ENCODE measurements at places on chromosomes 5 and 9. TPM values are rescaled to one million over a fixed set of nuclear protein-coding genes. Genes with fewer than 3 reads are reported as not detected.

- DNase-seq: no peak
These were observed 11.5 kb downstream of the NFIB start for GRCh38 chr9:14302405-14302804.

GRCh38 chr9:105047742-105048041 is 119.7 kb upstream of the ABCA1 start:
- no peak for DNase-seq

Gene NR2F1
- 216 TPM for polyA plus RNA-seq

Gene C1QTNF2
- 0.90 TPM for polyA plus RNA-seq

GRCh38 chr5:145829708-145830361 is 5.3 kb downstream of the PRELID2 start:
- peak; percentile 24 for DNase-seq

- no peak for DNase-seq
These were observed 43.9 kb downstream of the NSA2 start for GRCh38 chr5:74810915-74811314.

Gene TRPM6
- polyA plus RNA-seq: 1.1 TPM

DNA sequence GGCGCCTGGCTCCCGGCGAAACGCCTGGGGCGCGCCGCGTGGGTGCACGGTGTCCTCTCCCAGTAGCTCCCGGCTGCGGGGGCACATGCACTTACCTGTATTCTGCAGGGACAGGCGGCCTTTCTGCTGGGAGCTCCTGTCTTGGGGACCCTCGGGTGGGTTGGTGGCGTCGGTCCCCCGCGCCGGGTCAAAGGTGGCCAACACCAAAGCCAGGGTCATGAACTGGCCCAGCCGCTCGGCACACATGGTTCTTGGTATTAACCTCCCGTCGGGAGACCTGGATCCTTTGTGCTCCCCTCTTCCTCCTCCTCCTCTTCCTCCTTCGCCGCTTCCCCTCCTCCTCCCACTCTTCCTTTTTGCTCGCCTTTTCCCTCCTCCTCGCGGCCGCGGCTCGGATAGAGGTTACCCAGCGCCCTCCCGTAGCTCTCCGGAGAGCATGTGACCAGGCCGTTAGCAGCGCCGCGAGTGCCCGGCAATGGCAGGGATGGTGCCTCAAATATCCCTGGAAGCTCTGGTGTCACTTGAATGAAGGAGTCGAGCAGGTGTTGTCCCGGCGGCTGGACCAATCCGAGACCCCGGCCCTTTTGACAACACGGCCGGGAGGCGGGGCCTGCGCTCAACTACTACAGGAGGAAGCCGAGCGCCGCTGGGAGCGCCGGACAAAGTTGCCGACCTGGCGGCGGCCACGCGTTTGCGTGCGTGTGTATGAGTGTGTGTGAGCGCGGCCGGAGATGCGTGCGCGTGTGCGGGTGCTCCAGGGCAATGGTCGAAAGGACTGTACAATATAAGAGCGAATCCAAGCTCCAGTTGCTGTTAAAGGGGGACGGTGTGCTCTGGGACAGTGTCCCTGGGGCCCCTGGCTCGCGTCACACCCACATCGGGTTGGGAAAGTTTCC is at the start of gene STC2:
Gene STC2, minus strand, starts transcription at position 467 of the 896 bp plus-strand sequence. Its CDS starts 221 bp downstream, at position 246.
- DNase-seq: no peak

- no peak for DNase-seq
These were observed 29.7 kb downstream of the ZNF462 start for GRCh38 chr9:106892632-106893031.

DNA sequence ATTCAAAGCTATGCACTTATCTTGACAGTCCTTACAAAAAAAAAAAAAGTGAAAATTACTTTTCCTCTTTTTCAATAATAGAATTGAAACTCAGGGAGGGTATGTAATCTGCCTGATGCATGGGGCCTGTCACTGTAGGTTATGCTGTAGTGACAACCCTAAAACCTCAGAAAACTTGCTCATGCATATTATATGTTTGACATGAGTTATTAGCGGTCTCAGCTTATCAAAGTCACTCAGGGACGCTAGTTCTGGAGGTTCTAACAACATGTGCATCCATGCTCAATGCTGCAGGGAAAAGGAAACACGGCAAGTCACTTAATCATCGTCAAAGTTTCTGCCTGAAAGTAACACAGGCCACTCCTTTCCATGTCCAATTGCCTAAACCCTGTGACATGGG is 78.4 kb upstream of the TMEM252 start:
- no peak for DNase-seq

Gene UBE2R2
- polyA plus RNA-seq: 69.5 TPM

Gene FCN1
- 2.8 TPM for polyA plus RNA-seq

Gene DOK3
- 4.3 TPM for polyA plus RNA-seq

GRCh38 chr5:94746731-94747124 is 128.3 kb downstream of the SLF1 start:
- DNase-seq: no peak

DNA sequence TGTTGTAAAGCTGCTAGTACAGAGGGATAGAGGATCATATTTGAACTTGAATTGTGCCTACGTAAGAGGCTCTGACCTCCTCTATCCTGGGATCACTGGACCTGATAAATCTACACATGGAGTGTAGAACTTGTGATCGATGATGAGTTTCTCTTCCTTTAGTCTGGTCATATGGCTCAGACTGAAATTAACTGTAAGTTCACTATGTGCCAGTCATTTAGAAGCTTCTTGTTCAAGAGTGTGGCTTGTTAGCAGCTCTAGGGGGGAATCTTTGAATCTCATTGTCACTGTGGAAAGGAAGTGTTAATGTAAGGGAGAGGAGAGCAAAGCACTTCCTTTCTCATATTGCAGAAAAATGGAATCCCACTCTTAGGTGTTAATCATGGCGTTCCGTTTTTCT is 12.1 kb downstream of the ZBTB34 start:
- DNase-seq: no peak

Gene DMRT2
- polyA plus RNA-seq: 3.2 TPM

Gene RIMOC1
- polyA plus RNA-seq: 32.9 TPM

Gene WNT8A
- polyA plus RNA-seq: not detected

DNA sequence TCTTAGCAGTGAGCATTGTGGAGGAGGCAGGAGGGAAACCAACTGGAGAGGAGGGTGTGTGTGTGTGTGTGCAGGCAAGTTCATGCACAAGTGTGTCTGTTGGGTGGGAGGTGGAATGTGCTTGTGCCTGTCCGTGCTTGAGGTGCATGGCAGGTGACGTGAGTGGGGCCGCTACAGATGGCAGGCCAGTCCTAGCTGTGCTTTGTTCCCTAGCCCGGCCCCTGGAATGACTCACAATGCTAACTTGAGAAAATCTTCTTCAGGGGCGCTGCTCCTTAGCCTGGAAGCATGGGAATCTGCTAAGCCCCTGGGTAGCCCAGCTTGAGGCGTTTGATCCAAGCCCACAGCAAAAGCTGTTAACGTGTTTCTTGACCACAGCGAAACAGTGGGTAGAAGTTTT is 25.0 kb upstream of the DMRT2 start:
- no peak for DNase-seq

Gene PHF19
- 32.4 TPM for polyA plus RNA-seq

- DNase-seq: no peak
These were observed 191.9 kb downstream of the C9orf50 start for GRCh38 chr9:129428864-129429577.

Gene ALDH7A1
- polyA plus RNA-seq: 165 TPM

GRCh38 chr9:112327718-112328450 is 5.5 kb downstream of the PTBP3 start:
- no peak for DNase-seq

DNA sequence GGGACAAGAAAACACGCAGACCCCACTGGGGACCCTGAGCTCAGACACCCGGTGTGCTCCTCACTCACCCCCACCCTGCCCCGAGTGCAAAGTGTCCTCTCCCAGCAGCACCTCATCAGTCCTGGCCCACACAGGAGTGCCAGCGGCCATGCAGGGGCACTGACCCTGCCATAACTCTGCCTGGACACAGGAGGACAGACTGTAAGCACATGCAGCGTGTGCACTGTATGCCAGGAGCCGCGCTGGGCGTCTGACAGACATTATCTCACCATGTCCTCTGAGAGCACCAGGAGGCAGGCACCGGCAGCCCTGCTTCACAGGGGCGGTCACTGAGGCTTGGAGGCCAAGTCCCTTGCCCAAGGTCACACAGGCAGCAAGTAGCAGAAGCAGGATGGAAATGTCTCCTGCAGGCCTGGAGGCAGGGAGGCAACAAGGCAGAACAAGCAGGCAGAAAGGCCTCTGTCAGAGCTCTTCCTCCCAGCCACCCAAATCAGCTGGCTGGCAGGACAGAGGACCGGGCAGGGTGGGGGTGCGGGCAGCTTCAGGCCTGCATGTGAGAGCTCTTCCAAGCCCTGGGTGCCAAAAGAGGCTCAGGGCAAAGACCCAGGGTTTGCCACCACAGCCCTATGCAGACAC is 8.4 kb downstream of the EEIG1 start:
- no peak for DNase-seq

DNA sequence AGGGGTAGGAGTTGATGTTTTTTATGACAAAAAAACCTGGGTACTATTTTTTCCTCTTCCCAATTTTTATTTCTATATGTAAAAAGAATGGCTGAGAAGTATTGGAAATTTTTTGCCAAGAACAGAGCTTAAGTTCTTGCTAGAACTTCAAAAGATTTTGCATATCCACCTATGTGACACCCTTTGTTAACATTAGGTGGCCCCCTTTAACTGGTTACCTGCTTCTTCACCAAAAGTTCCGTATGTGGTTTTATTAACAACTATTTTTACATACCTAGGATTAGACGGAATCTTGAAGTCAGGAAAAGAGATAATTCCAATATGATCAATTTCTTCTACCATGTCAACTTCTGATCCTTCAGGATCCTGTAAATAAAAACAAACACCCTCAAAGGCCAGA is 15.5 kb downstream of the C5 start:
- DNase-seq: no peak

Gene GPR21
- polyA plus RNA-seq: 0.49 TPM

GRCh38 chr9:2418619-2419018 is 203.0 kb upstream of the VLDLR start:
- DNase-seq: no peak

GRCh38 chr5:138506370-138507306 is 36.4 kb downstream of the ETF1 start:
- DNase-seq: no peak

Gene TMEM252
- polyA plus RNA-seq: 6.4 TPM

Gene GBA2
- polyA plus RNA-seq: 96.1 TPM

Gene STPG3
- polyA plus RNA-seq: 1.6 TPM

Gene DBH
- polyA plus RNA-seq: 0.62 TPM

Gene WDR38
- polyA plus RNA-seq: 0.37 TPM

GRCh38 chr9:98316445-98317133 is 61.1 kb upstream of the TBC1D2 start:
- DNase-seq: no peak

GRCh38 chr5:147479444-147479843 is 30.4 kb downstream of the DPYSL3 start:
- DNase-seq: no peak

Gene FAM78A
- 2.5 TPM for polyA plus RNA-seq

DNA sequence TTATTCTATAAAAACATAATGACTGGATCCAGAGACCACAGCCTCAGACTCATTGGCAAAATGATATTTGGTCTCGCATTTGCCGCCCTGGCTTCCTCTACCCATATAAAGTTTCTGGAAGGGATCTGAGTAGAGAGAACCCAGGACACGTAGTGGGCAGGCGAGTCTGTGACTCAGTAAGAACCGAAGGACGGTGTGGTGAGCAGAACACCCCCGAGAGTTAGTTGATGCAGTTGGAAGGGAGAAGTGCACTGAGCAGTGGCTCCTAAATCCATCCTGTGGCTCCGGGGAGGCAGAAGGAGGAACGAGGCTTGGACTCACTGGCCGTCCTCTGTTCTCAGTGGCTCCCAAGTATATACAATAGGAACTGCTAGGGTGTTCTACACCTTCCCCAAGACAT is 11.5 kb downstream of the SPRY4 start:
- DNase-seq: no peak

Gene KCNIP1
- 13.7 TPM for polyA plus RNA-seq

- no peak for DNase-seq
These were observed 50.0 kb upstream of the RNU6ATAC start for GRCh38 chr9:134214386-134214765.

GRCh38 chr9:120257483-120257882 is 322.5 kb downstream of the CDK5RAP2 start:
- DNase-seq: no peak

Gene NR4A3
- 0.44 TPM for polyA plus RNA-seq

DNA sequence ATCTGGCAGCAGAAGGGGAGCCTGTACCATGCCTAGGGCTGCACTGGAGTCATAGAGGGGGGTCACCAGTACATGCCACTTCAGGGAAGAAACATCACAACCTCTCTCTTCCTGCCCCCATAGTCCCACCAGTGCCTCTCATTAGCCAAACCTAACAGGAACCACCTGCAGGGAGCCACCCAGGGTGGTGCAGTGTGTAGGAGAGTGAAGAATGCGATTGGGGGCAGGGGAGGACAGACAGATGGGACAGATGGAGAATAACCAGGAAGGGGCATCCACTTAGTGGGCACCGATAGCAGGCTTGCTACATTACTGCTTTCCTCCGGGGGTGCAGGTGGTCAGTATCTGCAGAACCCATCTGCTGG is 19.2 kb downstream of the DAPK1 start:
- DNase-seq: no peak

GRCh38 chr5:97164846-97165245 is 18.2 kb downstream of the RIOK2 start:
- DNase-seq: no peak

DNA sequence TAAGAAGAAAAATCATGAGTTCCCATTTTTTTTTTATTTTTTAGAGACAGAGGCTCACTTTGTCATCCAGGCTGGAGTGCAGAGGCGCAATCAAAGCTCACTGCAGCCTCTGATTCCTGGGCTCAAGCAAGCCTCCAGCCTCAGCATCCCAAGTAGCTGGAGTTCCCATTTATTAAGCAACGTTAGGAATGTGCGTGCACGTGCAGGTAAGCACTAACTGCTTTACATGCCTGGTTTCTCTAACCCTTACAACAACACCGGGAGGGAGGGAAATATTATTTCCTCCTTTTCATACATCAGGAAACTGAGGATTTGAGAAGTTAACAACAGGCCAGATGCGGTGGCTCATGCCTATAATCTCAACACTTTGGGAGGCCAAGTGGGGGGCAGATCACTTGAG is 16.3 kb upstream of the CDC23 start:
- DNase-seq: no peak

Gene SIT1
- 0.36 TPM for polyA plus RNA-seq

GRCh38 chr5:1270933-1271914 is 23.6 kb downstream of the TERT start:
- no peak for DNase-seq

- DNase-seq: no peak
These were observed 7.4 kb downstream of the NIPBL start for GRCh38 chr5:36883894-36884462.

Gene RUSC2
- polyA plus RNA-seq: 16.5 TPM

DNA sequence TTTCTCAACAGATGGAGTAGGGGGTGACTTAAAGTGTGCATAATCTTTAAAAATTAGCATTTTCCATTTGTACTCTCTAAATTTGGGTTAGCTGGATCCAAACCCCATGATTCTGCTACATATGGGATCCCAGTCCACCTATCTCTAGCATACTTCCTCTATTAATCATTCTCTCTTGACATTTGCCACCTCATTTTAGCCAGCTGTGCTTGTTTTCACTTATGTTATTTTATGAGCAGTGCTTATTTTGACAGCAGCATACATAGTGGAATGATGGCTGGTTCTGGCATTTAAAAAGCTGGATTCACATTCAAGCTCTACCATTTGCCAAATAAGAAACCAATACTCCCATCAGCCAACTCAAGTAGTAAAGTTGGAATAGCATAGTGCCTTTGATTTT is 22.5 kb upstream of the SNX18 start:
- DNase-seq: no peak

- no peak for DNase-seq
These were observed 182.5 kb downstream of the MED10 start for GRCh38 chr5:6195711-6196358.

Gene TBCA
- 316 TPM for polyA plus RNA-seq

GRCh38 chr5:30605693-30606268 is 587.7 kb upstream of the CDH6 start:
- no peak for DNase-seq

All from right renal cortex interstitium (tissue), 3 donors.